G401 (cell line): ENCODE measurements at places on chromosomes 16 and 17. TPM values are rescaled to one million over a fixed set of nuclear protein-coding genes. Genes with fewer than 3 reads are reported as not detected.

CCR7 gene
- total RNA-seq: not detected in 2 replicates

EVI2A gene
- total RNA-seq: not detected in 2 replicates

GRCh38 chr17:61459939-61460718, 7.9 kb downstream of the TBX4 start:
- no peak for DNase-seq

DNA sequence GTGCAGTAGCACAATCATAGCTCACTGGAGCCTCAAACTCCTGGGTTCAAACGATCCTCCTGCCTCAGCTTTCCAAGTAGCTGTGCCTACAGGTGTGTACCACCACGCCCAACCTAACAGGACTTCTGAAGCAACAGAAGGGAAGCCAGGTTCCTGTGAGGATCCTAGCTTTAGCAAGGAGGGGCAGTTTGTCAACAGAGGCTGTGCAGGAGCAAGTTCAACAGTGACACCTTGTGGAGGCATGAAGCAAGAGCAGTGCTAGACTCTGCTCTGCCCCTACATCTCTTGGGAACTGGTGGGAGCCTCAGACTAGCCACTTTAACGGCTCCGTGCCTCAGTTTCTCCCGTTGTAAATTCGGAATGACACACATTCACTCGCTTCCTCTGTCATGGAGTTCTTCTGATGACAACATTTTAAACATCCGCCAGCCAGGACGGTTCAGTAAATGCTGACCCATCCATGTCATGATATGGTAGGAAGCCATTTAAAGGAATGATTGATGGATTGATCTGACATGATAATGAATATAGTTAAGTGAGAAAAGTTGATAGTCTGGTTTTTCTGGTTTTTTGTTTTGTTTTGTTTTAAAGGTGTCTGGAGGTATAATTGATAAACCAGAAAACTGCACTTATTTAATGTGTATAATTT, 218.7 kb downstream of the MRTFB start:
- no peak for DNase-seq

DNA sequence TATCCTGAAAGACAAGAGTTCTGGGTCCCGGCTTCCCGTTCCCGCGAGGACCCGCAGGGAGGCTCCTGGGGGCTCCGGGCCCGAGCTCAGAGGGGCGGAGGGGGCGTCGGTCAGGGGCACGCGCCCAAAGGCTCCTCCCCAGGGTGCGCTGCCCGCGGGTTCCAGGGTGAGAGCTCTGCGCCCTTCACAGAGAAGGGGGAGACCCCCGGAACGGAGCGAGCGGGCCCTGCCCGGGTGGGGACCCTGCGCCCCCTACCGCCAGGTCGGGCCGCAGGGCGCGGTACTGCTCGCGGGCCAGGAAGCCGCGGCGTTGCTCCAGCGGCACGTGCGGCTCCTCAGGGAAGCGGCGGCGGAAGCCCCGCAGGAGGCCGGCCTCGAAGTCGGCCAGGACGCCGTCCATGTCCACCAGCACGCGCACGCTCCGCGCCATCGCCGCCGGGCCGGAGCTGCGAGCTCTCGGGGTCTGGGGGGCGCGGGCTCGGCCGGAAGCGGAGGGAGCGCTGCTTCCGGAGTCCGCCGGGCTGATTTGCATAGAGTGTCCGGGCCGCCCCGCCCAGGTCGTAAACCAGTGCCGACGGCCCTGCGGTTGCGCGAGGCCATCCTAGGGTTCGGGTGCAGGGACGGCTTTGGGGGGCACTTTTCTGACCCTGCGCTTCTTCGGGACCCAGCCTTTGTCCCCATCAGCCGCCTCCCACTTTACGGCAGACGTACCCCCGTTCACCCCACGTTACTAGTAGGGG, at the start of gene NT5C:
Gene NT5C, minus strand, starts transcription at position 465 of the 740 bp plus-strand sequence. Its CDS starts 35 bp downstream, at position 430.
- peak; percentile 70 for DNase-seq

- peak; percentile 25 for DNase-seq
Measured at GRCh38 chr17:33623841-33624240, 330.7 kb upstream of the ASIC2 start.

PLXDC1 gene
- total RNA-seq: 1.5 and 4.7 TPM in 2 replicates

DNA sequence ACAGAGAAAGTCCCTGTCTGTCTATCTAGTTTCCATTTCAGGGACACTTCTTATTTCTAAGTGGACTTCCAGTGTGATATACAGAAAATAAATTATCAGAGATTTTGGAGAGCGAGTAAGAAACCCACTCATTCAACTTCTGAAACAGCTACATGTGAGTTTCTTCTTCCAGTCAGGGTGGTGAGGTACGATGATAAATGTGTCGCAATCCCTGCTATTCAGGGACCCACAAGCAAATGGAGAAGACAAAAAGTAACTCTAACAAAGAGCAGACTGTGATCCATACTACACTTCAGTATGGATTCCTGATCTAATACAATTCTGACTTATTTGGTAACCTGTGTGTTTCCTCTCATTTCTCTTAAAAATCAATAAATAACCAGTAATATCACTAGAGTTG, 16.8 kb downstream of the CNTNAP4 start:
- no peak for DNase-seq

DNA sequence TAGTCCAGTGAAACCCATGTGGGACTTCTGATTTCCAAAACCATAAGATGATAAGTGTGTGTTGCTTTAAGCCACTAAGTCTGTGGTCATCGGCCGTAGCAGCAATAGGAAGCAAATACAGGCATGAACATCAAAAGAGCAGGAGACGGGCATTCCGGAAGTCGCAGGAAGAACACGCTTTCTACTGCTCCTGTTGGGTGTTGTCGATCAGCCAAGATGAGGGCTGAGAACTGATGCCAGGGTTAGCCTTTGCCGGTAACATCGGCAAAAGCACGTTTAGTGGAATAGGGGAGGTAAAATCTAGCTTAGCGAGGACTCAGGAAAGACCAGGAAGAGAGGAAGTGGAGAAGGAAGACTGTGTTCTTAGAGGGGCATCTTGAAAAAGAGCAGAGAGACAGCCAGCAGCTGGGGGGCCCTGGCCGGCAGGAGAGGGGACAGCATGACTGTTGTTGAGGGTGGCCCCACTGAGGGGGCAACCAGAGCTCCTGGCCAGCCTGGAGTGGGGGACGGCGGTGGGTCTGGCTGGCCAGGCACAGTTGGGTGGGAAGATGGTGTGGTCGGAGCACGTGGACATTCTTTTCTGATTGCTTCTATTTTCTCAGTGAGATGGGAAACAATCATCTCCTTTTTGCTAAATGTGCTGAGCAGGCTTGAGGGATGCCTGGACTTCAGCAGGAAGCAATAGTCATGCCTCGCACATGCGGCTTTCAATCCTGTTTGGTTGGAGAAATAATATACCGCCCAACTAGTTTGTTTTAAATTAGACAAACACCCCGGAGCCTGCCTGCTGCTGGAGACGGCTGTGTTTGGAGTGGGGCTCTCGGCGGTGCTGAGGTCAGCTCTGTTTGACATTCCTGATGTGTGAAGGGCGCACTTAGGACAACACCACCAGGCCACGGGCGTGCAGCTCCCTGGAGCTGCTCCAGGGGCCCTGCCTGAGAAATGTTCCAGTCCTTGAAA, 109.9 kb downstream of the METRNL start:
- no peak for DNase-seq

GRCh38 chr17:65099941-65100315, 37.2 kb upstream of the RGS9 start:
- DNase-seq: peak; percentile 61

KRT13 gene
- total RNA-seq: not detected in 2 replicates

DNA sequence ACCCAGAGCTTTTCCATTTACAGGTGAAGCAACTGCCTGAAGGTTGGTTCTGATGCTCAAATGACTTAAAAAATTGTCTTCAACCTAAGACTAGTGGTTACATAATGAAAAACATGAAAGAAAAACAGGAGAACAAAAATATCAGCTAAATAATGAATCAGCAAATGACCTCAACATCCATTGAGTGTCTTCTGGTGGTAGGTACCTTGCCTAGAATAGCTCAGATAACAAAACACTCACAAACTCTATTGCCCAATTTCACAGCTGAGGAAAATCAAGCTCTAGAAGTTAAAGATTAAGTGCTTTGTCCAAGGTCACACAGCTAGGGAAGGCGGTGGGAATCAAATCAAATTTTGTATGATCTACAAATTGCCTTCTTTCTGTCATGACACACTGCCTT, 304.6 kb upstream of the CDH11 start:
- no peak for DNase-seq

- peak; percentile 61 for DNase-seq
Measured at GRCh38 chr16:74862743-74863244, 88.2 kb upstream of the FA2H start.

UTS2R gene
- total RNA-seq: 1.5 TPM in 1 of 2 replicates, not detected in the other

GRCh38 chr17:19022747-19023146, 18.2 kb upstream of the FAM83G start:
- DNase-seq: no peak

DNA sequence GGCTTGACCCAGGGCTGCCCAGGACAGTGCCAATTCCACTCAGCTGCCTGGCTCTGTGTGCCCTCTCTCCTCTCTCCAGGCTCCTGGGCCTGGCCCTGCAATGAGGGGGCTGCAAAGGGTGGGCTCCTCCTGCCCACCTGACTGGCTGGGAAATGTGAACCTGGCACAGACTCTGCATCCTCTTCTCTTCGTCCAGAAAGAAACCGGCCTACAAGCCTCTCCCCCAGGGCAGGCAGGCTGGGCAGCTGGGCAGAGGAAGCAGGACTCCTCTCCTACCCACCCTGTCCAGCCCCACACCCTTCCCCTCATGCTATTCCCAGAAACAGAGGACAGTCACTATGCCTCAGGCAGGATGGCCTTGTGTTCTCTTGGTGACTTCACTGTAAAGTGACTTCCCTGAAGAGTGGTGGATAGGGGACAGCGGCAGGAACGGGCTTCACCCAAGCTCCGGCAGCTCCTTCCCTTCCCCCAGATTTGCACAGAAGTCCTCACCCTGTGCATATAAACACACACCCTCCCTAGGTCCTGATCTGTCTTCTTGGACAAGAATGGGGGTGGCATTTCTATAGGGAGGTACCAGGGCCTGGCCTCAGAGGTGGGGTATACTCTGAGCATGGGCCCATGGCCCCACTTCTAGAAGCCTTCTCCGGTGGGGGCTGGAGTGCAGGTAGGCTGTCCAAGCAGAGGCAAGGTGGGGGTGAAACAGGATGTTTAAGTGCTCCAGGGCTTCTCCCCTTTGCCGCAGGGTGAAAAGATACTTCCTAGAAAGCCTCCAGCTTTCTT, 4.9 kb upstream of the STAT5A start:
- DNase-seq: no peak

DNA sequence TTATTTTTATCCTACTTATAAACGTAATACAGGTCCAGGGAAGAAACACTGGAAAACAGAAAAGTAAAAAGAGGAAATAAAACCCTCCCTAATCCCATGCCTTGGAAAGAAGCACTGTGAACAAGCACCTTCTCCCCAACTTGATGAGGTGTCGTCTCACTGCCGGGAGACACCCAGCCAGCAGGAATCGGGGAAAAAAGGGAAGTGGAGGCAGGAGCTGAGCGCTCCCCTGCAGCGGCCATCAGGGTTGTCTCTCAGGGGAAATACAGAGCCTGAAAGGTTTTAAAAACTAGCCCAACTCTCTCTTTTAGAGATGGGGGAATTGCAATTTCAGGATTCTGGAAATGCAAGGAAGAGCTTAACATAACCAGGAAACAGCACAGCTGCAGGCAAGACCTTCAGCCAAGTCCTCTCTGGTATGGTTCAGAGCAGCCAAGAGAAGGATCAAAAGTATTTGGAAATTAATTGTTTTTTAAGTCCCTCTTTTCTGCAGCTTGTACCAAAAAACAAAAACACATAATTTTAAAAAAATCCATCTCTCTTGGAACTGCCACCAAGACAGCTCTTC, 96.3 kb upstream of the RCVRN start:
- no peak for DNase-seq

TMC8 gene
- total RNA-seq: 0.14 TPM in 1 of 2 replicates, not detected in the other

KRTAP4-5 gene
- not detected in 2 replicates for total RNA-seq

KRT17 gene
- total RNA-seq: not detected in 2 replicates

- no peak for DNase-seq
Measured at GRCh38 chr17:42913522-42913921, 12.9 kb downstream of the G6PC1 start.

GRCh38 chr17:29250666-29251065, 4.0 kb downstream of the CRYBA1 start:
- no peak for DNase-seq

- no peak for DNase-seq
Measured at GRCh38 chr17:77577491-77577890, 381.0 kb upstream of the TNRC6C start.

DNA sequence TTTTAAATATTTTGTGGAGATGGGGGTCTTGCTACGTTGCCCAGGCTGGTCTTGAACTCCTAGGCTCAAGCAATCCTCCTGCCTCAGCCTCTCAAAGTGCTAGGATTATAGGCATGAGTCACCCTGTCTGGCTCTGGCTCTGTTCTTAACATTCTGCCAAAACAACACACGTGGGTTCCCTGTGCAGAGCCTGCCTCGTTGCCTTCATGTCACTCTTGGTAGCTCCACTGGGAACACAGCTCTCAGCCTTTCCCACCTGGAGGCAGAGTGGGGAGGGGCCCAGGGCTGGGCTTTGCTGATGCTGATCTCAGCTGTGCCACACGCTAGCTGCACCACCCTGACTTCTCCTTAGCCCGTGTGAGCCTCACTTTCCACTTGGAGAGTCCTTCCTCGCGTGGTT, 19.3 kb downstream of the CRISPLD2 start:
- DNase-seq: no peak

DNA sequence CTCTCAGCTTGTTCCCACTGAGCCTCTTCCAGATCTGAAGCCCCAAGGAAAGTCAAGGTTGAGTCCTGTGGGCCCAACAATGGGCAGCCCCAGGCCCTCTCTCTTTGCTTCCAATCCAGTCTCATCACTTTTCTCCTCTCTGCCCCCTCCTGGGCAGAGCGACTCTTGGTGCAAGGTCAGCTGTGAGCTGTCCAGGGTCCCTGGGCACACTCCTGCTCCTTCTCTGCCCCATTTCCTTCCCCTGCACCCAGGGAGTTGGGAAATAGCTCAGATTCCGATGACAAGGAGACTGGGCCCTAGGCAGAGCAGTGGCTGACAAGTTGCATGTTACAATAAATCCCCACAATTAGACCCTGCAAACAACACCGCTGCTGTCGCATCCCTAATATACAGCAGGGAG, 16.1 kb upstream of the CRHR1 start:
- DNase-seq: no peak

- no peak for DNase-seq
Measured at GRCh38 chr16:10265770-10266615, 83.8 kb upstream of the GRIN2A start.

CALB2 gene
- 0.14 TPM in 1 of 2 replicates, not detected in the other for total RNA-seq

- no peak for DNase-seq
Measured at GRCh38 chr16:73034374-73034773, 13.6 kb downstream of the ZFHX3 start.

CD300H gene
- not detected in 2 replicates for total RNA-seq

GRCh38 chr16:21643785-21644184, 8.6 kb downstream of the IGSF6 start:
- no peak for DNase-seq

GRCh38 chr16:13136901-13137300, 235.5 kb downstream of the SHISA9 start:
- DNase-seq: no peak
